Activated T-helper 1 cell treated with anti-CD3 and anti-CD28 coated beads, Interleukin-2, amount 50 U/mL, for 16 hours (primary cell): ENCODE measurements at places on chromosomes 1 and 21.

DNA sequence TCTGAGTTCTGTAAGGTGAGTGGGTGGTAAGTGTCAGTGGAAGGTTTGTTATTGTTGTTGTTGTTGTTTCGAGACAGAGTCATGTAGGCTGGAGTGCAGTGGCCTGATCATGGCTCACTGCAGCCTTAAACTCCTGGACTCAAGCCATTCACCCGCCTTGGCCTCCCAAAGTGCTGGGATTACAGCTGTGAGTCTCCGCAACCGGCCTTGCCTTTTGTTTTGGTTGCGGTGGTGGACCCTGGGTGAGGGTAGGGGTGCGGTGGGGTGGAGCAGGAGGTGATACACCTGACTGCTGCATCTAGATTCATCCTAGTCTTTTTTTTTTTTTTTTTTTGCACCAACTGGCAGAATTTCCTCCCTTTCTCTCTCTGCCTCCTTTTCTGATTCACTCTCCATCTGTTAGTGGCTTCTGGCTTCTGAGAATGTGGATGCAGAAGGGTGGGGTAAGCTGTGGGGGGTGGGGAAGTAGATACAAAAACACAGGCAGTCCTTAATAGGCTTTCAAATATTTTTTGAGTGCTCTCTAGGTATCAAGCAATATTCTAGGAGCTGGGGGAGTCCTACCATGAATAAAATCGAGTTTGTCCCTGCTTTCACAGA lies 4.6 kb upstream of the GMEB1 start:
- no peak for DNase-seq

DNA sequence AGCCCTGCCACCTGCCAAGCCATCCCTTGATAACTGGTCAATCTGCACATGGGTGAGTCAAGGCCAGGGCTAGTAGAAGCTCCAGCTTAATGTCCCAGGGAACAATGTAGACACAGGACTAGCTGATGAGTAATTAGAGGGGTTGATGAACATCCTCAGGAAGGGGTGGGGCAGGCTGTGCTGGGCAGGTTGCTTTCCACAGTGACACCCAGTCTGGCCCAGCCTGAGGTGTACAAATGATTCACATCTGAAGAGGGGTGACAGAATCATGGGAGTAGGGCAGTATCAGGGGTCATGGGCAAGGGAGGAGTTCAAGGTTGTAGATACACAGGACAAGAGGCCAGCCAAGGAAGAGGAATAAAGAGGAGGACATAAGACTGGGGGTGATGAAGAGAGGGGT lies 4.3 kb downstream of the LPAR3 start:
- no peak for DNase-seq

DNA sequence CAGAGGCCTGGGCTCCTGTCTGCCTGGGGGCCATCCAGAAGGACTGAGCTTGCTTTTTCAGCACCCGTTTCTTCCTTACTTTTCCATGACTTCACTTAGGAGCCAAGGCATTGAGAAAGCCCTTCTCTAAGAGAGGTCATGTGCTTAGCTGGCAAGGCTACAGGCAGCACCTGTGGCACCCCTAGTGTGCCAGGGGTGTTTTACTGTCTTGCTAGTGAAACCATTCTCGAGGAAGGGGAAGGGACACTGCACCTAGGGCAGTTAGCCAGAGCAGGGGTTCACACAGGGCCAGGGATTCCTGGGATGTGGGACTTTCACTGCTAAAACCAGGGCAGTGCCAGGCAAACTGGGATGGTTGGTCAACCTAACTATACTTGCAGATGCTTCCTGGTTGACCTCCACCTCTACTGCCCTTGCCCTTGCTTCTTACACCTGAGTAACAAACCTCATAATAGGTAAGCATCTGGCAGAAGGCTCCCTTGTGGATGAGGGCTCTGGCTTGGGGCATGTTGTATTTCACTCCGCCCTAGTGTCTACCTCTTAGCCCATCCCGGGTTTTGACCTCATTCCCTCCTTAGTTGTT lies 69.2 kb downstream of the NOS1AP start:
- DNase-seq, result no peak

DNA sequence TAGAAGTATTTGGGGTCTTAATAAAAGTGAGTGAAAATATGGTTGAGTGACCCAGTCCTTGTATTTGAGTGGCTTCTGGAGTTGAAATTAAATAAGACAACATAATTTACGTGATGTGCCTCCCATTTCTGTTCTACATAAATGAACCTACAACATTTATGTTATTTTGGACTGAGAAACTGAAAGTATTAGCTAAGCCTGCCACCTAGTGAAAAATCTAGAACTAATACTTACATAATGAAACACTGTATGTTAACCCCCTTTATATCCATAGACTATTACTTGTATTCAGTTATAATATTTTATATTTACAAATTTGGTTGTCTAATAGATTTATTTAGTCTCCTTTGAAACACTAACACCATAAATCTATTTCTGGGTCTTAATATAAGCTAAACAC lies 298.9 kb downstream of the KCNT2 start:
- DNase-seq, result no peak

- no peak for DNase-seq
These were observed 255.7 kb upstream of the JUN start for GRCh38 chr1:59039551-59039950.

- DNase-seq, result no peak
These were observed 1.1 kb upstream of the CD244 start for GRCh38 chr1:160863774-160864131.

GRCh38 chr1:84643183-84643582 lies 47.1 kb downstream of the SSX2IP start:
- no peak for DNase-seq

DNA sequence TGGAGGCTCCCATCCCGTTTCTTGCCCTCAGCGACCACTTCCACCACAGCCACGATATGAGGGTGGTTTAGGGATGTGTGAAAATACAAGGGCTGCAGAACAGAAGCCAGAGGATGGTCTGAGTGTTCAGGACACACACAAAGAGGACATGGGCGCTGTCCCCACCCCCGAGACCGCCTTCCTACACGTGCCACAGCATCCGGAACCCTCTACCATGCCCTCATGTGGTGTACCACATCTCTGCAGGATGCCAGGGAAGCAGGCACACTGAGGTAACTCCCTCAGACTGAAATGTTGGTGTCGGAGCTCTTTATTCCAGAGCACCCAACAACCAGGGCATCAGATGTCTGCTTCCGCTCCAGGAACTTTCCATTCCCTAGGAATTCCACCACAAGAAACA lies 23.1 kb downstream of the NPHP4 start:
- DNase-seq, result no peak

DNA sequence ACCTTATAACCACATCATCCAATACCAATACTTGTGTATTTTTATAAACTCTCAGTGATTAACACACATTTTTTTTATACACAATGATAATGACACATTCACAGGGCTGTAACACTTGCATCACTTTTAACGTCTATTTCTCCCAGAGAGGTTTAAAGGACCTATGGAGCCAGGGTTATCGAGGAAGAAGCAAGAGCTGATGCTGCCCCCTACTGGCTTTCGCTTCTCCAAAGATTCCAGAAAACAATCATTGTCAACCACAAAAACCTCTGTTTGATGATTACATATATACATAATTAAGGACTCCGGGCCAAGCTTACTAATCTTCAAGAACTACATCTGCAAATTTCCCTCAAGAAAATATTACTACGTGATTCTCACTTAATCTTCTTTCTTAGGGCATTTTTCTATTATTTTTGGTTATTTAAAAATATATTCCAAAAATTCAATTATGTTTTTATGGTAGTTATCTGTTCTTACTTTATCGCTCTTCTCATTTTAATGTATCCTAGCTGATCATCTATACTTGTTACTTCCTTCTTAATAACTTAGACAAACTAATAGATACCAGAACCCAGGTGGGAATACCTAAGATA lies 214.5 kb downstream of the VAV3 start:
- DNase-seq, result no peak

DNA sequence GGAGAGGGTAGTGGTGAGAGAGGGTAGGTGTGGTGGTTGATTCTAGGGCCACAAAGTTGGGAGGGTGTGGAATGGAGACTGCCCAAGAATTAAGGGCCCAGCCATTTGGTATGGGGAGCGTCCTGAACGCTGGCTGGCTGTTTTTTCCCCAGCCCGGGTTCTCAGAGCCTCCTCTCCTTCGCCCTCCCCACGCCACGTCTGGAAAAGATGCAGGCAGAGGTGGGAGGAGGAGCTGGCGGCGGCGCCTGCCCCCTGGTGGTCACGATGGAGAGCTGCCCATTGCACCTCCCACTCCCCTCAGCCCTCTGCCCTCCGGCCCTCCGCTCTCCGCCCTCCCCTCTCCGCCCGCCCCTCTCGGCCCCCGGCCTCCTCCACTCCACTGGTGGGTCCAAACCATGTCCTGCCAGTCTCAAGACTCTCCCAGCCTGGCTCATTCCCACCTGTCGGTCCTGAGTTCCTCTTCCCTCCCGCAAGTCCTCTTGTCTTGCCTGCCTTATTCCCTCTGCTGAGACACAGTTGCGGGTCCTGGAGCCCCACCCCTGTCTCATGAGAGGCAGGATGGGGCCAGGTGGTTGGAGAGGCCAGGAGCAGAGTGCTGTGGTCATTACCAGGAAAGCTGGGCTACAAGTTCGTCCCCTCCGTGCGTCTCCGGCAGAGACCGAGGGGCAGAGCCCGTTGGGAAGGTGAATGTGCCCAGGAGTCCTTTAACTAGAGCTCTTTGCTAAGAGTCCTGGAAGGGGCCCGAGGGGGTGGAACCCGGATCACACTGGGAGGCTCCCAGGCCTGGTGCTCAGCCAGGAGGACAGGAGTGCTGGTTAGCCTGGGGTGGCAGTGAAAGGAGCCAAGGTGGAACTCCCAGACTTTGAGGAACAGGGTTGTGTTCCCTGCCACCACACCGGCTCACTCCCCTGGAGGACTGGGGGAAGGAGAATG lies 22.6 kb downstream of the ETNK2 start:
- DNase-seq, result peak; percentile 38

DNA sequence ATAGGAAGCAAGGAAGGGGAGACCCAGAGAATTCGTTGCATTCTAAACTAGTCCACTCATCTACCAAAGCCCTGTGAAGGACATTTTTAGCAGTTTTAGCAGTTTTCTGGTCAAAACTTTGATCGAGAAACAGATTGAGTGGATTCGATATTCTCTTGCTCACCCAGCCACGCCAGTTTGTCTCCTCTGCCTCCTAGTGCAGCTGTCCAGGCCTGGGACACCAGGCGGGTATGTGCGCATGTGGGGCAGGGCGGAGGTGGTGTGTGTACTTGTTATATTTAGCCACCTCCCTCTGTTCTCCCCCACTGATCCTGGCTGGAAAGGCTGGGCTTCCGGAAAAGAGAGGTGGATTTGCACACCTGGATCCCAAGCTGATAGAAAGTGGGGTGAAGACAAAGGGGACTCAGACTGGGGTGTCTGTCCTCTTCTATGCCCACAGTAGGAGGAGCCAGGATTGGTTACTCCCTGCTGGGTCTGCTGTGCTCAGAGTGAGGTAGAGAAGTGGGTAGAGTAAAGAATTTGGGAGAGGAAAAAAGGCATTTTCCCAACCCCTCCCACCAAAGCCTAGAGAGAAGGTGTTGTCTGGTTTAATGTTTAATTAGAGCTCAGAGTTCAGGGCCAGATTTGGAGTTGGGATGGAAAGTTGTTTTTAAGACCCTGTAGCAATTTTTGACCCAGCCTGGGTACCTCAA lies 3.8 kb downstream of the LMNA start:
- no peak for DNase-seq

DNA sequence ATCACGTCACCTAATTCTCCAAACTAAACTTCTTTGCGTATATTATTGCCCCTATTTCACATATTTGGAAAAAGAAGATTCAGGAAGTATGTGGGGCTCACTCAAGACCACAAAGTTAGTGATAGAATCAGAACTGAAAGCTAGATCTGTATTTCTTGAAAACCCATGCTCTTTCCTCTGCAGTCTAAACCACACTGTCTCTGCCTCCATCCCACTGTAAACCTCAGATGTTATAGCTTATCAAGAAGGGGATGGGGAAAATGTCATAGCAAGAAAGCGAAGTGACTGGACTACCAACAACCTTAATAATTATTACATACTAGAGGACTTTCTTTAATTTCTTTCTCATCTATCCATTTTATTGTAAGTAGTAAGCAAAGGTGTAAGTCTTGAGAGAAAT lies 257.7 kb upstream of the SGIP1 start:
- DNase-seq, result no peak

GRCh38 chr1:214700437-214700836 lies 97.4 kb downstream of the CENPF start:
- no peak for DNase-seq

GRCh38 chr1:165369255-165369848 lies 12.8 kb upstream of the LMX1A start:
- no peak for DNase-seq

DNA sequence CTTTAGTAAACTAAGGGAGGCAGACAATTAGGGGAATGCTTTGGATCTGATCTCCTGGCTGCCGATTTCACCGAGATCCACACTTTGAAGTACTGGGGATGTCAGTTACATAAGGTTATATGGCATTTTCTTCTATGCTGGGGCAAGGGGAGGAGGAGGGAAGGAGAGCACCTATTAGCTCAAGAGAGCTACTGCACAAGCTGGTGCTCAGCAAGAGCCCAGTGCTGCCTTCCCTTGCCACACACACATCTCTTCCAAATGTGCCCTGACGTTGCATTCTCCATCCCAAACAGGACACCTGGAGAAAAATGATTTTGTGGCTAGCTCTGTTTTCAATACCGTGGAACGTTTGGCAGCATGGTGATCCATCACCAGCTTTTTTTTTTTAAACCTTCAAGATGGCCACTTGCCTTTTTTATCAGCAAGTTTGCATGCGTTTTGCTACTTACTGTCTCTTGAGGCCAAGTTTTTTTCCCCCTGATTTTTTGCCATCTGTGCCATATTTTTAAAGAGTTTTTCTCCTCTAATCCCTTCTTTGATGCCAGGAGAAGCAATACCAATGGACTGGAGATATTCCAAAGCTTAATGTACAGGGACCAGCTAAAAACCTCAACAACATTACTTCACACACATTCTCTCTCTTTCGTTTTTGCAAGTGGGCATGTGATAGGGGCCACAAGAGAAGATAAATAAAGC lies 66.6 kb downstream of the PAPPA2 start:
- no peak for DNase-seq

- no peak for DNase-seq
These were observed 1.9 kb downstream of the WDR26 start for GRCh38 chr1:224432672-224433040.

DNA sequence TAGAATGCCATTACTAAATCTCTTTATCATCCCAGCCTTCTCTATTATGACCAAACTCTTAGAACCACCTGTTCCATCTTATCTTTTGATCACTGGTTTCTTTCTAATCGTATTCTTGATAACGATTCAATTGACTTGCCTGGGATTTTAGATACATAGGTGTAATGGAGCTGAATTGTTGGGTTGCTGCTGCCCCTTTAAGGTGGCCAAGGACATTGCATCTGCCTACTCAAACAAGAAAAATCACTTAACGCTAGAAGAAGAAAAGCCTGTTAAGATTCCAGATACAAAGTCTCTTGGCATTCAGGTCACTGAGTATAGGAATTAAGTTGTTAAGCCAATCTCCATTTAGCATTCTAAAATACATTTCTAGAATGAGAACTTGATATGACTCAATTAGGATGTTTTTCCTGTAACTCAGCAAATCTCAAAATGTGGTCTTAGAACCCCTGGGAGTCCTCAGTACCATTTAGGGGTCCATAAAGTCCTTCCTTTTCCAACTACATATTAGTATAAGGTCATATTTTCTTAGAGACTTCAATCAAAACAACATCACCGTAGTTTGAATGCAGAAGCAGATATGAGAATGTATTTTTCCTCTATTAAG lies 12.4 kb downstream of the NEXN start:
- DNase-seq, result no peak

GRCh38 chr21:34180826-34181359 lies 107.5 kb downstream of the MRPS6 start:
- no peak for DNase-seq
